ENCODE measurements at places on chromosomes 2 and 18.

GRCh38 chr2:235432741-235433520, 60.9 kb upstream of the AGAP1 start:
- DNase-seq = no peak

GRCh38 chr18:74498712-74499627, 2.8 kb downstream of the CNDP2 start:
- DNase-seq = peak; percentile 84

DNA sequence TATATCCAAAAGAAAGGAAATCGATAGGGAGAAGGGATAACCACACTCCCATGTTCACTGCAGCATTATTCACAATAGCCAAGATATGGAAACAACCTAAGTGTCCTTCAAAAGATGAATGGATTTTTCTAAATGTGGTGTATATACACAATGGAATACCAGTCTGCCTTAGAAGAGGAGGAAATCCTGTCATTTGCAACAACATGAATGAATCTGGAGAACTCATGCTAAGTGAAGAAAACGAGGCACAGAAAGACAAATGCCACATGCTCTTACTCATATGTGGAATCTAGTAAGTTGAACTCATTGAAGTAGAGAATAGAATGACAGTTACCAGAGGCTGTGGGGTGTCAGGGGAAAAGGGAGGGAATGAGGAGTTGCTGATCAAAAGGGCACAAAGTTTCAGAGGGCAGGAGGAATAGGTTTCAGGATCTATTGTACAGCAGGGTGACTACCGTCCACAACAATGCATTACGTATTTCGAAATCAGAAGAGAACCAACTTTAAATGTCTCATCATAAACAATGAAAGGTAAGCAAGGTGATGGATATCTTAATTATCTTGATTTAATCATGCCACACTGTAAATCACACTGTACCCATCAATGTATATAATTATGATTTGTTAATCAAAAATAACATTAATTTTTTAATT, 46.1 kb downstream of the SIGLEC15 start:
- DNase-seq = no peak

GRCh38 chr2:239169311-239170048, 231.3 kb downstream of the HDAC4 start:
- no peak for DNase-seq

GRCh38 chr2:60715561-60715960, 40.5 kb upstream of the PAPOLG start:
- no peak for DNase-seq

DNA sequence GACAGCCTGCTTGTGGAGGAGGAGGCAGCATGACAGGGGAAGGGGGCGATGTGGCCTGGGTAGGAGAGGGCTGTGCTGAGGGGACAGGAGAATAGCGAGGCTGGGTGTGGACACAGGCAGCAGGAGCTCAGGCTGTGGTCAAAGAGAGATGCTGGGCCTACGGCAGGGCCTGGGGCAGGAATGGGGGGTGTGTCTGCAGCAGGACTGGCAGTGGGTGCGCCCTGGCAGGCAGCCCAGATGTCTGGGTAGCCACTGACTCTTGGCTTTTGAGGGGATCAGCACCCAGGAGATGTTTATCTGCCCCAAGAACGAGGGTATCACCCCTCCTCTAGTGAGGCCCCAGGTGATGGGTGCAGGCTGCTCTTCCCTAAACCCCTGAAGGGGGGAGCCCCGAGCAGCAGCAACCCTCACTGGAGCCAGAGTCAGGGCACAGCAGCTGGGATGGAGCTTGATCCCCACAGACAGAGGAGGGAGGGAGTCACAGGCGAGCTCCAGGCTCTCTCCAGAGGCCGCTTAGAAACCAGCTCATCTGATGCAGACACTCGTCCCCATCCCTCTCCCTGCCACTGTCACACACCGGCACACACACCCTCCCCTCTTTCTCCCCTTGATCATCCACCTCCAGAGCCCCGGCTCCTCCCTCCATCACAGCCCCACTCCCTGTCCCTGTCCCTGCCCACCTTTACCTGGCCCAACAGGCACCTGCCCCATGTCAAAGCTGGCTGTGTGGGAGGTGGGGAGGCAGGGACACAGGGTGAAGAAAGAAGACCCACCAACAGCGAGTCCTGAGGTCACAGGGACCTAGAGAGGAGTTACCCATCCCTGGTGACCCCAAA, 29.8 kb upstream of the TNS1 start:
- DNase-seq = no peak

DNA sequence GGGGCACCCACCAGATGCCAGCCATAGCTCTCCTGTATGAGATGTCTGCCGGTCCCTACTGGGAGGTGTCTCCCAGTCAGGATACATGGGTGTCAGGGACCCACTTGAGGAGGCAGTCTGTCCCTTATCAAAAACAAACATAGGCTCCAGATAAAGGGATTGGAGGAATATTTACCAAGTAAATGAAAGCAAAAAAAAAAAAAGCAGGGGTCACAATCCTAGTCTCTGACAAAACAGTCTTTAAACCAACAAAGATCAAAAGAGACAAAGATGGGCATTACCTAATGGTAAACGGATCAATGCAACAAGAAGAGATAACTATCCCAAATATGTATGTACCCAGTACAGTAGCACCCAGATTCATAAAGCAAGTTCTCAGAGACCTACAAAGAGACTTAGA, 640.0 kb upstream of the LRRTM4 start:
- DNase-seq = no peak

GRCh38 chr18:28177828-28178635, 1.1 kb upstream of the CDH2 start:
- DNase-seq = peak; percentile 4

DNA sequence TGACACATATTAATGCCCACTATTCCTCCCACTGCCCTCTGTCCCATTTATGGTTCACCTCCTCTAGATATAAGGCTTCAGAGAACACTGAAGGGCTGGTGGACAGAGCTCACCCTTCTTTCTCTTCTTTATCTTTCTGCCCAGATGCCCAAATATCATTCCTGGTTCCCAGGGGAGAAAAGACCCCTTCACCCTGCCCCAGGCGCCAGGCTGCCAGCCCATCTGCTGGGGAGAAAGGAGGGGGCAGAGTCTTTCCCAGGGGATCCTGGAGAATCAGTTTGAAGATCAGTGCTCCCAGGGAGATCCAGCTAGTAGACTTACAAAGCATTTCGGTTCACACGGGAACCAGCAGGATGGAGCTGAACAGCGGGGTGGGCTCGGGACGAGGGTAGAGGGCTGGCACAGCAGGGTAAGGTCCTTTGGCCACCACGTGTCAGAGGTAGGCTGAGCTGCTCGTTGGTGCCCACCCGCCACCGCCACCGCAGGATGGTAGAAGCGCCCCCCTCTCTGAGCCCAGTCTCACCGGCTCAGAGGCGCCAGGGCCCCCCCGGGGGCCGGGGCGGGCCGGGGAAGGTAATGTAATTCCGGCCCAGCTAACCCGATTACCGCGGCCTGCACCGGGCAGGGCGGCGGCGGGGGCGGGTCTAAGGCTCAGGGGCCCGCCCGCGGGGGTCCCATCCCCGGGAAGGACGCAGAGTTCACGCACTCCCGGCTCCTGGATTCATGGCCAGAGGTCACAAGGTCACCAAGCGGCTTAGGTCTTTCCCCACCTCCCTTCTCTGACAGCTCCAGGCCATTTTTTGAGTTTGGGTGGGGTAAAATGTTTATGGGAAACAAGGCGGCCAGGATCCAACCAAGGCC, 1.3 kb upstream of the TLX2 start:
- no peak for DNase-seq

DNA sequence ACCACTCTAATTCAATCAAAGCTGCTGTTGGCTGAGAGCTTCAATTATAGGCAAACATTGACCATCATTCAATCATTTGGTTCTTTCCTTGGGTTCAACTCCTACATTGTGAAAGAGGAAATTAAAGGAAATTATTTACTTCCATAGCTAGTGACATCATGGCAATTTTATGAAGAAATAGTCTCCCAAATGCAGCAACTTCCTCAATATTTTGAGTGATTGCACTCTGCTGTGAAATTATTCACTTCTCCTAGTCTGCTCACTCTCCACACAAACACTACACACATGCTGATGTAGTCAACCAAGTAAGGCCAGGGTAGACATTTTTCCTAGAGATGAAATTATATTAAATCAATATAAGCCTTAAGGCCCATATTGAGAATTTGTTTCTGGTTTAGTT, 86.7 kb upstream of the NCKAP5 start:
- no peak for DNase-seq

DNA sequence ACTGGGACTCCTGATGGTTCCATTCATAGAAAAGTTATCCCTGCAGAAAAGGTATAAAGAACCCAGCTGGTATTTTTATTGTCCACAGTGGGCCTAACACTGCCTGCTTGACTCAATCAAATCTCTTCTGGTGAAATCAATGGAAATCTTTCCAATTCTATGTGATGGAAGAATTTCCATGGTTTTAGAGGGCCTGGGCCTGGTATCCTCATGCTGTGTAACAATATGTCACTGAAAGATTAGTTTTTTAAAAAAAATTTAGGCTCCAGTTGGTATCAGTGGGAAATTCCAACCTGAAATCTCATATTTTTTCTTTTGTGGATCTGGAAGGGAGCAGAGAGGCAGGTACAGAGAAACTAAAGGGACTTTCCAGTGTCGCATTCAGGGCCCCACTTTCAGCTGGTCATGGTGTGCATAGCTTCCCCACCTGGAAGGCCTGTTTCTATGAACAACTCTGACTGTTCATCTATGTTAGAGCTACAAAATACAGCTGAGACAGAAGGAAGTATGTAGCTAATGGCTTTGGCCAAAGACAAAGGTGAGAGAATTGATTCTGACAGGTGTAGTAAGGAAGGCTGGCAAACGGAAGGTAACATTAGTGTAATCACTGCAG, 20.9 kb downstream of the NEB start:
- DNase-seq = no peak

- DNase-seq = no peak
Observed at GRCh38 chr2:38735999-38736320, 15.2 kb downstream of the SRSF7 start.

DNA sequence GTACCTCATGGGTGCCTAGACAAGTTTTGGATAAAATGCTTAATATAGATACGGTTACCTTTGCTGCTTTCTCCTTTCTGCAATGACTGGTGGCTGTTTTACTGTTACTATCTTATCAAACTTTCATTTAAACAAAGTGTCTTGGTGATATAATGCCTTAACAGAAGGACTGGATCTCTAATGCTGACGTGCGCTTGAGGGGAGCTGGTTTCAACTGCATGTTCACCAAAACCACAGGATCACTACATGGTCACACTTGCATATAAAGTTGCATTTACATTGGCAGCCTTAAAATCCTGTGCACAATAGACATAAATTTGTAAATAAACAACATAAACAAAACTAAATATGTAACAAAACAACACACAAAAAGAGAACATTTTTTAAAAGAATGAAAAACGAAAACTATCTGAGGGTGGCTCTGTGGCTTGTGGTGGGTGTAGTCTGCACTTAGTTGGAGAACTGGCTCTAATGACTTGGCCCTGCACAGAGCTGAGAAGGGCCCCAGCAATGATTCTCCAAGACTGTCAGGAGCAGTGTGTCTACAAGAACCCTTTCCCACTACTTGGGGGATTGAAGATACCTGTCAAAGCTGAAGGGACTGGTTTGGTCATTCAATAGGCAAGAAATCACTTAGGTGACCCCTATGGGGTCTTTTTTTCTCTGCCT, 135.5 kb downstream of the UXS1 start:
- no peak for DNase-seq

DNA sequence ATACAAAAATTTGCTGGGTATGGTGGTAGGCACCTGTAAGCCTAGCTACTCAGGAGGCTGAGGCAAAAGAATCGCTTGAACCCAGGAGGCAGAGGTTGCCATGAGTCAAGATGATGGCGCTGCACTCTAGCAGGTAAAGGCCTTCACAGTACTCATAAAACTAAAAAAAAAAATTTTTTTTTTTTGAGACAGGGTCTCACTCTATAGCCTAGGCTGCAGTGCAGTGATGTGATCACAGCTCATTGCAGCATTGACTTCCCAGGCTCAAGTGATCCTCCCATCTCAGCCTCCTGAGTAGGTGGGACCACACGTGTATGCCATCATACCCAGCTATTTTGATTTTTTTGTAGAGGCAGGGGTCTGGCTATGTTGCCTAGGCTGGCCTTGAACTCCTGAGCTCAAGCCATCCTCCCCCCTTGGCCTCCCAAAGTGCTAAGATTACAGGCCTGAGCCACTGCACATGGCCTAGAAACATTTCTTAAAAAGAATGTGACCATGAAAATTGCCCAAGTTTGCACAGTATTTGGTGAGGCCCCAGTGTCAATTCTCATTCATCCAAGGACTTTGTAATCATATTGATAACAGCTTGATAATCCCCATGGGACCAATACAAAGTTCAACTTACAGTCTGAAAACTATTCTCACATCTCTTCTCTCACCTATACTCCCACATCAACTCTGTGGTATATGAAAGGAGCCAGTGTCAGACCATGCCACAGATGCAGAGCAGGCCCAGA, 64.2 kb upstream of the MYCN start:
- no peak for DNase-seq

- no peak for DNase-seq
Observed at GRCh38 chr18:58525928-58526424, 102.9 kb downstream of the ALPK2 start.

DNA sequence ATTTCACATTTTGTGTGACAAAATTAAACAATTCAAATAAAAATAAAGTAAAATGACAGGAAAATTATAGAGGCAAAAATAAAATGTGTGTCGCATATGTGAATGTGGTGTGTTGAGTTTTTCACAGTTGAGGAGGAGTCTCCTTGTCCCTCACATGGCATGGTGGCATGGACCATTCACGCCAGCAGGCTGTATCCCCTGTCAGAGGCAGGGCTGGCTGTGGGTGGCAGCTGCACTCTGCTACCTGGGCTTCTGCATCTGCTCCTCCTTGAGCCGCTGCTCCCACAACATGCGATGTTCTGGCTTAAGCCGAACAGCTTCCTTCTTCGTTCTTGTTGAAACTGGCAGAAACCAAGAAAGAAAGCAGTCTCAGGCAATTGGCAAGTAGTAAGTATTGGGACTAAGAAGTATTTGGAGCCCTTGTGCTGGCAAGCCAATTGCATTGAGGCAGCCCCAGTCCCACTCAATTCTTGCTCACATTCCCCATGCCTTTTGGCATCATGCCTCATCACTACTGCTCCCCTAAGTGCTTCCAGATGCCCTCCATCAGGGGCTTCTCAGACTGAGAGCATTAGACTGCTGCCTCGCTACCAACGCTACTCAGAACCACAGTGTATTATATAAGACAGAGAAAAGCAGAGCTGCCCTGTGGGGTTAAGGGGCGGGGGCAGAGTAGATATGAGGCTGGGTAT, 177.9 kb upstream of the NABP1 start:
- DNase-seq = no peak

DNA sequence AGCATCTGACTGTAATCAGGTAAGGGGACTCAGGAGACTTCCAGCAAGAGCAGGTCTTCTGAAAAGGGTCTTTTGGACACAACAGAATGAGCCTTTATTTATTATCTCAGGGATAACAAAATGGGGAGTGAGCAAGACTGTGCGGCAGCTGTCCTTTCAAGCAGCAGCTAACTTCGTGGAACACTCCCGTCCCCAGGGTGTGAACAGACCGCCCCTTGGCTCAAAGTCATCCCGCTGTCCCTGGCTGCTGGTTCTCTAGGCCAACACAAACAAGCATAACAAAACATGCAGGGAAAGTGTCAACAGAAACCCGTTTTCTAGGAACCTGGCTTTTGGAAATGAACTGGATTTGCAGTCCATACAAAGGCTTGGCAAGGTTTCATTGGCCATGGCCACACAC, 787.9 kb upstream of the FANCL start:
- DNase-seq = no peak

Data from activated naive CD8-positive, alpha-beta T cell treated with anti-CD3 and anti-CD28 coated beads for 36 hours (primary cell).